ENCODE measurements at places on chromosomes 16 and 17. TPM values are rescaled to one million over a fixed set of nuclear protein-coding genes. Genes with fewer than 3 reads are reported as not detected.

DNA sequence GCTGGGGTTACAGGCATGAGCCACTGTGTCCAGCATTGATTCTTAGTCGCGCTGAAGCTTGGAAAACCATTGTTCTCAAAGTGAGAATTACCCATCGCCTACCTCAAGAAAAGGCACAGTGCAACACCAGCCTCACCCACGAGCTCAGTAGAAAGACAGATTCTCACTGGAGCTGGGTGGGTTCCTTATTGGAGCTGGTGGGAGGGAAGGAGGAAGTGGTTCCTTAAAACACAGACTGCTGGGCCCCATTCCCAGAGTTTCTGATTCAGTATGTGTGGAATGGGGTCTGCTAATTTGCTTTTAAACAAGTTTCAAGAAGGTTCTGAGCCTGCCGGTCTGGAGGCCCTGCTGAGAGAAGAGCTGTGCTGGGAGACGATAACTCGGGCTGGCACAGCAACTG is 264.7 kb downstream of the ENGASE start:
- no peak for DNase-seq

GRCh38 chr17:19375732-19376131 is 2.6 kb upstream of the MAPK7 start:
- DNase-seq: no peak

GRCh38 chr17:77323413-77324171 is 182.8 kb downstream of the SEC14L1 start:
- no peak for DNase-seq

DNA sequence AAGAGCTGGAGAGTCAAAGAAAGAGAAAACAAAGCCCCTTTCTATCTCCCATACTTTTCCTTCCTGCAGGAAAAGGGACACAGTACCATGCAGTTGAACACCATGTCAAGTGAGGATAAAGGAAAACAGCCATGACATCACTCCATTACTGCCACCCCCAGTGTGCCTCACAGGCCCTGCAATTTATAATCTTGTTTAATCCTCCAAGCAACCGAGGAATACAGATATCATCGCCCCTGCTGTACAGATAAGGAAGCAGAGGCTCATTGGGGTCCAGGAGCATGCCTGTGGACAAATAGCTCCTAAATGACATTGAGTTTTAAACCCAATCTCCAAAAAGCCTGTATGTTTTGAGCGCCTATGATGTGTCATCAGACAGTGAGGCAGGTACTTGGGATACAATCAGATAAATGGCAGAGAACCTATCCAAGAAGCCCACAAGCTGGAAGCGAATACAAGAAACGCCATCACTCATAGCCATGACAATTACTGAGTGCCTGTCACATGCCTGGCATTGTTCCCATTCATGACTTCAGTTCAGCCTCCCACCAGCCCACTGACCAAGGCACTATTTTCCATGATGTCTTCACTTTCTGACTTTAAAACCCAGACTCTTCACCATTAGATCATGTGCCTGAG is 45.5 kb downstream of the CPPED1 start:
- DNase-seq: no peak

DNA sequence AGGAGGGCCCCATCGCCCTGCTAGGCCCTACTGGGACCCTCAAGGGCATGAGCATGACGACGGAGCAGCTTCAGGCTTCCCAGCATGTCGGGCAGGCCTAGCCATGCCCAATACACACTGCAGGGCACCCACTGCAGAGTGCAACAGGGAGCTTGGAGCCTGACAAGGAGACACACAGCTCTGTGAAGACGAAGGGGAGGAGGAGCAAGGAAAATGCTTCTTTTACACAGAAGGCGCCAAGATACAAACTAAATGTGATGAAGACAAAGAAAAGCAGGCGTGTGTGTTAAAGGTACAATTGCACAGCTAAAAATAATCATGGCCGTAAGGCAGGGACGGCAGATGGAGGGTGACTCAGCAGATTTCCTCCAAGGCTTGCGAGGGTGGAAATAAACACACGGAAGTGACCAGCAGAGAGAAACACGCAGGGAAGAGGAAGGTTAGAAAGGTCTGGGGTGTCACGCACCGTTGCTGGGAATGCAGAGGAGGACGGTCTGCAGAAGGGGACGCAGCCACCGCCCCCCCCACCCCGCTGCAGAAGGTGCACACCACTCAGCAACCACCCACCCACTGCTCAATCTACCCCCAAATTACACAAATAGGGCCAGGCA is 108.5 kb downstream of the ZNF778 start:
- DNase-seq: no peak

DNA sequence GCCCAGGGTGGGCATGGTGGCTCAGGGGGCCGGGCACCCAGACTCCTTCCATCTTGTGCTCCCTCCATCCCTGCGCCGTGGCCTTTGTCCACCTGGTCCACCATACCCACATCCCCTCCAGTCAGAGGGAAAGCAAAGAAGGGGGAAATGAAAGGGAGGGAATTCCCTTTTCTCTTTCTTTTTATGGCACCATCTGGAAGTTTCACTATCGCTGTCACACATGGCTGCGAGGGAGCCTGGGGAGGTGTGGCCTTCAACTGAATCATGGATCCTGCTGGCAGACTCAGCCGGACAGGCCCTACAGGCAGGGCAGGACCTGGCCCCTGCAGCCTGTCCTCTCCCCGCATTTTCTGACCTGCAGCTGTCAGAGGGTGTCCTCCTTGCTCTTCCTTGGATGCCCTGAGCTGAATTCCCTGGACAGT is 6.2 kb downstream of the SLC12A3 start:
- peak; percentile 44 for DNase-seq

DNA sequence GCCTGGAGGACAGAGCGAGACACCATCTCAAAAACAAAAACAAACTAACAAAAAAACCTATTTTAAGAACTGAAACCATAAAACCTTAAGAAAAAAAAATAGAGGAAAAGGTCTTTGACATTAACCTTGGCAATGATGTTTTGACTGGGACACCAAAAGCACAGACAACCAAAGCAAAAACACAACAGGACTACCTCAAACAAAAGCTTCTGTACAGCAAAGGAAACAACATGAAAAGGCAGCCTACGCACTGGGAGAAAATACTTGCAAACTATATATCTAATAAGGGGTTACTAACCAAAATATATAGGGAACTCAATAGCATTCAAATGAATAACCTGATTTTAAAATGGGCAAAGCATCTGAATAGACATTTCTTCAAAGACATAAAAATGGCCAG is 32.3 kb downstream of the CDR2 start:
- no peak for DNase-seq

The HSPB9 gene
- total RNA-seq: not detected

The RHBDF2 gene
- 38.1 TPM for total RNA-seq

- DNase-seq: no peak
Observed at GRCh38 chr17:14201021-14201987, 35.4 kb downstream of the CDRT15 start.

The NPIPB9 gene
- 0.07 TPM for total RNA-seq

DNA sequence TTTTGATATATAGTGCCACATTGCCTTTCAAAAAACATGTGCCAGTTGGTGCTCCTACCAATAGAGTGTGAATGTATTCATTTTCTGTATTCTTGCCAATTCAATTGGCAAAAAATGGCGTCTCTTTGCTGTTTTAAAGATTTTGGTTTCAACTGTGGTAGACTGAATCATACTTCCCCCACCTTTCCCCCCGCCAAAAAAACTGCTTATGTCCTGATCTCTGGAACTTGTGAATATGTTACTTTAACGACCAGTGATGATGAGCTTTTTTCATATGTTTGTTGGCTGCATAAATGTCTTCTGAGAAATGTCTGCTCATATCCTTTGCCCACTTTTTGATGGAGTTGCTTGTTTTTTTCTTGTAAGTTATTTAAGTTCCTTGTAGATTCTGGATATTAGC is 325.1 kb upstream of the KCNJ16 start:
- no peak for DNase-seq

DNA sequence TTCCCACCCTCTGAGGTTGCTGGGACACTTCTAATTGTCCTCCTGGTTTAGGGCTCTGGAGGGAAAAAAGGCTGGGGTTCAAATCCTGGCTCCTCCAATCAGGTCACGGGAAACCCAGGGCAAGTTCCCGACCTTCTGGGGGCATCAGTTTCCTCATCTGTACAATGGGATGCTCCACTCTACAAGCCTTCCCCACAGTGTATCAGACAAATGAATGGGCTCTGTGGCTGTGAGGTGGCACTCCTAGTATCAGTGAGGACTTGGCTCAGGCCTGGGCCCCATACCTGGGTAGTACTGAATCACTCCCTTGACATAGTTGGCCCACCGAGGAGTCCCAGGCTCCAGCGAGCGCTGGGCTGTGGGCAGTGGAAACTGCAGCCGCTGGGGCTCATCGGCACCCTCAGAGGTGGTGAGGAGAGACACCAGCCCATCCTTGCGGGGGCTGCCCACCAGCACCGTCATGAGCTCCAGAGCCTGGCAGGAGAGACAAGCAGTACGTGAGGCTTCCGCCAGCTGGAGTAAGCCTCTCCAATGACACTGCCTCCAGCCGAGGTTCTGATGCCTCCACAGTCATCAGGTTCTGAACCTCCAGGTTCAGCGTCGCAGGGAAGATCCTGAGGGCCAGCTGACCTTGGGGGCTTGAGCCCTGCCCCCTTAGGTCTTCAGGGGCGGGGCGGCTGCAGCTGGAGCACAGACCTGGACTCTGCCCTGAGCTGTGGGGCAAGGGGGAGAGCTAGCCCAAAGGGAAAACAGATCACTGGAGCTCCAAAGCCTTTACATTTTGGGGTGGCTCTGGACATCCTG is 1.2 kb downstream of the GALK1 start:
- DNase-seq: peak; percentile 67

- DNase-seq: no peak
Observed at GRCh38 chr16:75081179-75081859, 35.3 kb downstream of the LDHD start.

- DNase-seq: no peak
Observed at GRCh38 chr17:27596096-27596495, 34.9 kb upstream of the LGALS9 start.

The INO80E gene
- total RNA-seq: 71.4 TPM

GRCh38 chr17:78677303-78678221 is 100.4 kb upstream of the DNAH17 start:
- DNase-seq: no peak

The PIMREG gene
- total RNA-seq: 28.7 TPM

GRCh38 chr16:2035431-2036199 is 8.9 kb downstream of the NHERF2 start:
- no peak for DNase-seq

- DNase-seq: no peak
Observed at GRCh38 chr16:1156055-1156982, 3.4 kb downstream of the CACNA1H start.

The KRTAP3-2 gene
- not detected for total RNA-seq

DNA sequence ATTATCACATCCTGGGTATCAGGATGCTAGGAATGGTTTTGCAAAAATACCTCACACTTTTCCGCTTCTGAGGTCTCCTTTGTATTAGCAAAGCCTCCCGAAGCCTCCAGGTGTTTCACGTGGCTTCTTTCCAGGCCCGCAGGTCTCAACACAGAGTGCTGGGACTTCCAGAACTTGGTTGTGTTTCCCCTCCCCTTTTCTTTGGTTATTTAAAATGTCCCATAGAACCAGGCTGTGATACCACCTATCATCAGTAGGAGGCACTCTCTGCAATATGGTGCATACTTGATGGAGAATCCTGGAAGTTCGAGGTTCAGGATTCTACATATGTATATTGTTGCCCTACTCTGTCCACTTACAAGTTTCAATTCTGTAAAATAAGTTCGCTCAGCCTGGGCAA is 28.8 kb downstream of the ATP2C2 start:
- no peak for DNase-seq

The PPP1R27 gene
- total RNA-seq: not detected

The SLC5A10 gene
- total RNA-seq: 0.14 TPM

DNA sequence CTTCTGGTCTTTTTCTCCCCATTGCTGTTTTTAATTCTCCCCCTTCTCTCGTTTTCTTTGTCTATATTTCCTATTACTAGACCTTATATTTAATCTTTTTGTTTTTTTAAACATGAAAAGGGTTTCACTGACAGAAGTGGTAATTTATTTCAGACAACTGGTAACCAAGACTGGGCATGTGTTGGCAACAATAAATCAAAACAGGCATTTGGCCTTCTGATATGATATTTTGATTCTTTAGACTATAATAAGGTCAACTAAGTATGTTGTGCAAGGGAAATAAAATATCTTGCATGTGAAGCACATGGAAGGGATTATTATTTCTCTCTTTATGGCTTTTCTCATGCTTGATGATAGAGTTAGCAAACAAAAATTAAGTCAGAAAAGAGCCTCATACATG is 34.6 kb downstream of the AP2B1 start:
- DNase-seq: no peak

GRCh38 chr17:61485067-61485775 is 33.0 kb downstream of the TBX4 start:
- no peak for DNase-seq

GRCh38 chr16:71360378-71360777 is 1.9 kb downstream of the CALB2 start:
- peak; percentile 86 for DNase-seq

The SLC13A5 gene
- 0.74 TPM for total RNA-seq

DNA sequence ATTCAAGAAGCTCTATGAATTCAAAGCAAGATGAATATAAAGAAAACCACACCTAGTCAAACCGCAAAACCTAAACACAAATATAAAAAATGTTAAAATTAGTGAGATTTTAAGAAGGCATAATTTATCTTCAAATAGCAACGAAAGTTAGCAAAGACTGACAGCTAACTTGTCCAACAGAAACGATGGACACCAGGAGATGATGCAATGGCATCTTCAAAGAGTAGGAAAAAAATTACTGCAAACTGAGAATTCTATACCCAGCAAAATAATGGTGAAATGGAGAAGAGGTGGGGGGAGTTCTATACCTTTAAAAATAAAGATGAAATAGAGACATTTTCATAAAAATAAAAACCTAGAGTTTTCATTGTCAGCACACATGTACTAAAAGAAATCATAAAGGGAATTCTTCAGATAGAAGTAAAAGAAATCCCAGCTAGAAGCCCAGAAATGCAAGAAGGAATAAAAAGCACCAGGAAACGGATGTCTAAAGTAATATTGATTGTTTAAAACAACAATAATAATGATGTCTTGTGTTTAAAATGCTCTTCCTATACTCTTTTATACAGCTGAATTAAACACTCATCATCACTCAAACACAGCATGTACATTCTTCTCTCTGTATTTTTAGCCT is 24.6 kb upstream of the TANC2 start:
- DNase-seq: no peak

The TBC1D3I gene
- not detected for total RNA-seq

- DNase-seq: peak; percentile 73
Observed at GRCh38 chr16:75555213-75555706, 792 bp downstream of the TMEM231 start.

All from foreskin keratinocyte (primary cell).